Suppressor macrophage treated with lipopolysaccharide for 4 hours (primary cell): ENCODE measurements at places on chromosomes 12 and 14.

DNA sequence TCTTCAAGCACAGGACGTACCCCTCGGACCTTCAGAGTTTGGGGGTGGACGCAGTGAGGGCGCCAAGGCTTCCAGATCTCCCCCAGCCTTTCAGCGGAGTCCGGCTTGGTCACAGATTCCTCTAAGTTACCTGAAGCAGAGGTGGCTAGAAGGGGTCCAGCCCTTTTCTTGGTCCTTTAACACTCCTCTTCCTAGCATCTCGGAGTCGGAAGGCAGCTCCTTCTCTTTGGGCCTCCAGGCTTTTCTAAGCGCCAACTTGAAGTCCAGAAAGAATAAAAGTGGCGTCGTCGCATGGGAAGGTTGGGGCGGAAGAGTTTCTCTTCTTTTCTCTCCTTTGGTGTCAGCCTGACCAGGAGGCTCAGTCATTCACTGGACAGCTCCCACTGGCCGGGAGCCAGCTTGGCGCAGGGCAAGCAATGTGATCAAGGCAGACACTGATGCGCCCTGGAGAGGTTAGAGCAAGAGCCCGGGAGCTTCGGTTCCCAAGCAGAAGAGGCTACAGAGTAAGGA is 9.6 kb downstream of the OR6S1 start:
- DNase-seq = peak; percentile 57

DNA sequence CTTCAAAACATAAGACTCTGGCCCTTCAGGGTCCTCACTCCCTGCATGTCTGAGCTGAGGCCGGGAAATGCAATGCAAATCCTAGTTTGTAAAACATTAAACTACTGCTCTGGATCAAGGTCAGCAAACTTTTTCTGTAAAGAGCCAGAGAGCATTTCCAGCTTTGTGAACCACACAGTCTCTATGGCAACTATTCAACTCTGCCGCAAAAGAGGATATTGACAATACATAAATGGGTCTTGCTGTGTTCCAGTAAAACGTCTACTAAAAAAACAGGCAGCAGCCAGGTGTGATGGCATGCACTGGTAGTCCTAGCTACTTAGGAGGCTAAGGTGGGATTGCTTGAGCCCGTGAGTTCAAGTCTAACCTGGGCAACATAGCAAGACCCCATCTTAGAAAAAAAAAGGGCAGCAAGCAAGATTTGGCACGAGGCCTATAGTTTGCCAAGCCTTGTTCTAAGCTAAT is 22.3 kb downstream of the DDX24 start:
- DNase-seq = no peak

DNA sequence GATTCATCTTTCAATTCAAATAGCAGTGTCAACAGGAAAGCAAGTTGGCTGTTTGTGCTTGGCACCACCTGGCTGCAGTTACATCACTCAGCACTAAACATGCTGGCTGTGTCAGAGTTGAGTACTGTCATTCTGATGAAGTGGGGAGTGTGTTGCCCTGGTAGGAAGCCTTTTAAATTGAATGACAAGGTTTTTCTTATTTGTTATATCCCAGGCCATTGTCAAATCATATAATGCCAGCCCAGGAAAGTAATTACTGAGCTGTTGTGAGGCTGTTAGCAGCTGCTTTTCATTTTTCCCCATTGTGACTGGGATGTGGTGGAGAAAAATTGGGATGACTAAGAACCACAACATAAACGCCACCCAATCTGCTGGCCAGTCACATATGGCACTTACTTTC is 106.5 kb upstream of the PRKD1 start:
- DNase-seq = no peak

DNA sequence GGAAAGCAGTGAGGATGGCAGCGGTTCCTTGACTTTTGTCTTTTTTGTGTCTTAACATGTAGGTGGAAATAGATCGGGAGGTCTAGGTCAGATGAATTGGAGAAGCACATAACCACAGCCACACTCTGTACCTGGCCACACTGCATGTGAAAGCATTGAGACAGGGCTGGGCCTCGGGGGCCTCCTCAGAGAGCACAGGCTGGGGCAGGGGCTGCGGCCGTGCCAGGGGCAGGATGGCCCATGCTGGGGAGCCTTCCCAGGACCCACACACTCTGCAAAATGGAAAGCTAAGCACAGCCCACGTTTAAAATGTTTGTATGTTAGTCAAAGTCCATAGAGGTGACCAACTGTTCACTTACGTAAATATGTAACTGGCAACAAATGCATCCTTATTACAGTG is 76.7 kb downstream of the PIWIL1 start:
- DNase-seq = no peak

GRCh38 chr14:54498095-54498531 is 9.3 kb upstream of the GMFB start:
- DNase-seq = no peak

GRCh38 chr12:41794336-41794735 is 350.3 kb downstream of the GXYLT1 start:
- DNase-seq = no peak

DNA sequence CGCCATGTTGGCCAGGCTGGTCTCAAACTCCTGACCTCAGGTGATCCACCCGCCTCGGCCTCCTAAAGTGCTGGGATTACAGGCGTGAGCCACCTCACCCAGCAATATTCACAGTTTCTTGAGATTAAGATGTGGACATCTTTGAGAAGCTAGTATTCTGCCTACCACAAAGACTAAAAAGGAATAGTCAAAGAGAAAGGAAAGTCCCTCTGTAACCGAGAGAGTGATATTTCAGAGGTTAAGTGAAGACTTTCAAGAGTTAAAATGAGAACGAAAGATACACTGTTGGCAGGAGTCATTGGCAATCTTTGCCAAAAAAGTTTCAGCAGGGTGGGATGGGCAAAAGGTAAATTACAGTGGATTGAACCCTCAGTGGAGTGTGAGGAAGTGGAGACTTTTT is 15.6 kb downstream of the DGKA start:
- no peak for DNase-seq

DNA sequence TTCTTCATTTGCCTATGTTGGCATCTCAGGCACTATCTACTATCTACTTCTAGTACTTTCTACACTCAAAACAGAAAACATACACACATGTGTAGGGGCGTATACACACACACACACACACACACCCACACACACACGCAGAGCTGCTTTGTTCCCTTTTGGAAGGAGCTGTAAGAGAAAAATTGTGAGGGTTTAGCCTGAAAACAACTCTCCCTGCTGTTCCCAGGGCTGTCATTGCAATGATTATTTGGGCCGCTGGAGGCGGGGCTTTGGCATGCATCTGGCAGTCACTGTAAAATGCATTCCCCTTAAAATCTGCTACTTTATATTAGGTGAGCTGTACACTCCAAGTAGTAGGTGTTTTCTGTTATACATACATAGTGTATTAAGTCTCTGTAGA is 29.1 kb upstream of the SLC38A2 start:
- no peak for DNase-seq

GRCh38 chr14:101407328-101407727 is 154.0 kb upstream of the DIO3 start:
- DNase-seq = no peak

- peak; percentile 41 for DNase-seq
These were observed 40.3 kb downstream of the SOCS2 start for GRCh38 chr12:93612776-93613175.

DNA sequence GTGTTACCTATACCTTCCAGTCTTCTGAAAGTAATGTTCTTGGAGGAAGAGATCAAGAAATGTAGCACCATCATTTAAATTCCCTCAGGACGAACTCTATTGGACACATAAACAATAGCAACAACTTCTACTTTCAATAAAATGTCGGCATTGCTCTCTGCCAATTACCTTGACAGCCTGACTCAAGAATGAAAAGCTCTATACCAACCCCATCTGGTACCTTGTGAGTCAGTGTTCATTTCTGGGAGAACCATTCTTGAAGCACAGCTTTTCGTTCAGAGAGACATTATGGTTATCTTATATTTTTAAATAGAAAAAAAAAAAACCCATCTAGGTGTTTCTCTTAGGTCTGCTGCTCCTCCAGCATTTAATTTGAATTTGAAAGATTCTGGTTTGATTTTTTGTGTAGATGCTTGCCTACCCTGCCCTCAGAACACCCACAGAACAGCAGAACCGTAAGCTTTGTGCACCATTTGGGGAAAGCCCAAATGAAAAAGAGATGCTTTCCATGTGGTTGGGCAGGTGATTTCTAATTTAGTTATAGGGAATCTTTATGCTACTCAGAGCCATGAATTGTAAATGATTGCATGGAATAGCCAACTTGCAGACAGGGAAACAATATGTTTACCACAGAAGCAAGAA is 156.0 kb downstream of the SAMD4A start:
- peak; percentile 39 for DNase-seq

GRCh38 chr14:81669308-81669707 is 135.7 kb upstream of the SEL1L start:
- DNase-seq = no peak

DNA sequence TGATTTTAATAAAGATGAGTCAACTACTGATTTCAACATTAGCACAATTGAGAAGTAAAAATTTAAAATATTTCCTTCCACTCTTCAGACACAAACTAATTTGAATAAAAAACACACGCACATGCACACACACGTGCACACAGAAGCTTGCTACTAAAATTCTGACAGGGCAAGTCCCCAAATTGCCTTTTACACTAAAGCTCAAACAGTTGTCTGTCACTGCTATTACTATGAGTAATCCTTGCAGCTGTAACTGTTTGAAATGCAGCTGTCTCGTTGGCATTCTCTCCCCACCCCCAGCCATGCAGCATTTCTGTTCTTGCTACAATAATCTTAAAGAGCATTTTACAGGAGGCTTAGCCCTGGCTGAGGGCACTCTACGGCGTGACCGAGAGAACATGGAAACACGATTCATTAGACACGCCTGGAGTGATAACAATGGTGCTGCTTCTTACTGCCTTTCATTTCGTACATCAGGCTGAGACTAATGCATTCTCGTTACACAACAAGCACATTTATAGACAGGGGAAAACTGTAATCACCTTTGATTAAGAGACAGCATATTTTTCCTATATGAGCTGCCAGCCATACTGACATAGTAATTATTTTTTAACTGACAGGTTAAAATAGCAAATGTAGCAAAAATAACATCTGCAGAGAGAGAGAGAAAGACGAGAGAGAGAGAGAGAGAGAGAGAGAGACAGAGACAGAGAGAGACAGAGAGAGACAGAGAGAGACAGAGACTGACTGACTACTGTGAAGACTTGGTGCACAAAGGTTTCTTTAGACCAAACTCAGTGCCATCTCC is 153.8 kb downstream of the MED13L start:
- peak; percentile 64 for DNase-seq

GRCh38 chr14:100677554-100678468 is 48.9 kb upstream of the DLK1 start:
- DNase-seq = peak; percentile 29

DNA sequence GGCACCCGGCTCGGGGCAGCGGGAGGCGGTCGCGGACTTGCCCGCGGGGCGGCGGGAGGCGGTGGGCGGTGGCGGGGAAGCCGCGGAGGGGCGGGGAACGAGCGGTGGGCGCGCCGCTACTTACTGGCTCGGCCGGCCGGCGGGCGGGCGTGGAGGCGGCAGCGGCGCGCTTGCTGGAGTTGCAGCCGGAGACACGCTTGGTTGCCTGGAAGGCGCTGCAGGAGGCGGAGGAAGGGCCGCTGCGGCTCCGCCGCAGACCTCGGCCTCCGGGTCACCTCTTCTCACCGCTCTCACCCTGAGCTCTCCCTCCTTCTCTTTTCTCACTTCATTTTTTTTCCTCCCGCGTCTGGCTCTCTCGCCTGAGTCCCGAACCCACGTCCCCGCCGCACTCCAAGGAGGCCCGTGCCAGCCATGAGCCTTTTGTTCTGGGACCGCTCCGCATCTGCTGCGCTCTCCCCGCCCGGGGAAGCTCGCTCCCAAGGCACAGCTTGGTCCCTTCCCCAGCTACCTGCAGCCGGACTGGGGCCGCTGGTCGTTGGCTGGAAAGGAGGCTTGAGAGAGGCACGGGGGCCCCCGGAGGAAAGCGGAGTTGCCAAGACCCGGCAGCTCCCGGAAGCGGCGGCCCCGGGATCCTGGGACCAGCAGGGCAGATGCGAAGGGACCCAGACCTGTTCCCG is 592 bp upstream of the KCNK10 start:
- DNase-seq = peak; percentile 21

DNA sequence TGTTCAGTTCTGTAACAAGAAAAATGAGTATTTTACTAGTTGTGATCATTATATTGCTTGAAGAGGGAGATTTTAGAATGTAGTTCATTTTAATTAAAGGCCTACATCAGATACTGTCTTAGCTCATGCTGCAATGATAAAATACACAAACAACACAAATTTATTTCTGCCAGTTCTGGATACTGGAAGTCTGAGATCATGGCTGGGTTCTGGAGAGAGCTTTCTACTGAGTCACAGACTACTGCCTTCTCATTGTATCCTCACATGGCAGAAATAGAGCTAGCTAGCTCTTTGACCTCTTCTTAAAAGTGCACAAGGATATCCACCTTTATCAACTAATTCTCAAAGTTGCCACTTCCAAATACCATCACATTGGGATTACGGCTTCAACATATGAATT is 53.8 kb downstream of the MIS18BP1 start:
- no peak for DNase-seq

DNA sequence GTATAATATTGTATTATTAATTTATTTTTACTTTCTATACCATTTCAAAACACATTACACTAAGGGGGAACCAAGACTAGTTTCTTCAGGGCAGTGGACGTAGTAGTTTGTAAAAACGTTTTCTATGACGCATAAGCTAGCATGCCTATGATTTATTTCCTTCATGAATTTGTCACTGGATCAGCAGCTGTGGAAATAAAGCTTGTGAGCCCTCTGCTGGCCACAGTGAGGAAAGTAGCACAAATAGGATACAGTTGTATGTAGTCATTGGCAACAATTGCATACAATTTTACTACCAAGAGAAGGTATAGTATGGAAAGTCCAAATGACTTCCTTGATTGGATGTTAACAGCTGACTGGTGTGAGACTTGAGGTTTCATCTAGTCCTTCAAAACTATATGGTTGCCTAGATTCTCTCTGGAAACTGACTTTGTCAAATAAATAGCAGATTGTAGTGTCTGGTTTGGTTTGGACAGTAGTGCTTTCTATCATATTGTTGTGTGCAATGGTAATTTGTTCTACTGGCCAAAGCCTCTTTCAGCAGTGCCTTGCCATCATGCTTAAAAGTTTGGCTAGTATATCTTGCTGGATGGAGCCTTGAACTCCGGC is 24.3 kb upstream of the PLEKHD1 start:
- peak; percentile 91 for DNase-seq

DNA sequence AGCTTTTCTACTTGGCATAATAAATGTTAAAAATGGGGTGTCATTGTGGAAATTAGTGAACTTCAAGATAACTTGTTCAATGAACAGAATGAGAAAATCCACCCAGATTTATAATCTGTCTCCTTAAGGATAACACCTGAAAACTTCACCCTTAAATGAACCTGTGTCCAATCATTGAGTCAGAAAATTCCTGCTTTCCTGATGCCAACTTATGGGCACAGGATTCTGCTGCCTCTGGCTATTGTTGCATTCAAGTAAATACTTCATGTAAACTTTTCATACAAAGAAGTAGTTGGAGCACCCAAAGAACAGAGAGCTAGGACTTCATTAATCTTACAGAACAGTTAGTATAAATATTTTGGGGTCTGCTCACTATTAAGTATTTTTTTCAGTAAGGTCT is 98.9 kb upstream of the PLEKHA5 start:
- DNase-seq = no peak
